ENCODE measurements at places on chromosomes 3 and 15. TPM values are rescaled to one million over a fixed set of nuclear protein-coding genes. Genes with fewer than 3 reads are reported as not detected.

DNA sequence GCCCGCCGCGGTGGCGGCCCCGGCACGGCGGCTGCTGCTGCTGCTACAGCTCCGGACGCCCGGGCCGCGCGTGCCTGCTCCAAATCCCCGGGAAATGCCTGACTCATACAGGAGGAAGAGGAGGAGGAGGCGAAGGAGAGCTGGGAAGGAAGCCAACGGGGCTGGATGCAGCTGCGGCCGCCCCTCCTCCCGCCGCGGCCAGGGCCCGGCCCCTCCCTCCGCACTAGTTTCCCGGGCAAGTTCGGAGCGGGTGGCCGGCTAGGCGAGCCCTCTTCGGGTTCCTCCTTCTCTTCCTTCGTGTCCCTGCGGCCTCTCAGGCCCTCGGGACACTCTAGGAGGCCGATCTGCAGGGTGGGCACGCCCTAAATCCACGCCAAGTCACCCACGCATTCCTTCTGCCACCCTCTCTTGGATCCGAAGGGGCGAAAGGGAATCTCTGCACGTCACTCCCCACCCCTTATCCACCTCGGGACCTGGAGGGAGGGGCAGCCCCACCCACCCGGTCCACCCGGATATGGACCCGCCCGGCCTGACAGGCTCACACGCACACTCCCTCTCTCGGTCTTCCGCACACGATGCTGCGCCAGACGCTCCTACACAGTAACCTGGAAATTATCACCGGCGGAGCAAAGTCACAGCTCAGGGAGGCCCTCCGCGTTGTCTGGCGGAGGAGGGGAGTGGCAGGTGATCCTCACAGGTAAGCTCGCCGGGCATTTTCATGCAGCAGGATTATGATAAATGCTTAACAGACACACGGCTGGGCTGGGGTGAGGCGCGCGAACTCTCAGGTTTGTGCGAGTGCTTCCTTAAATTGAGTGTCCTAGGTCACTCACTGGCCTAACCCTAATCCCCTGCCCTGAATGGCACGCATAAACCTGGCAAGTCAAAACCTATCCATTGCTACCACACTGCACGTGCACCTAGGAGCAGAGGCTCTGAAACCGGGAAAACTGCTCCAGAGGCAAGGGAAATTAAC is at the start of the genes OSBPL10 and ZNF860:
Gene OSBPL10 (minus strand): TSS at position 57 of the 976 bp plus-strand sequence. CDS start 83 bp downstream, outside the sequence.
Gene ZNF860 (plus strand): TSS at position 545 of the 976 bp plus-strand sequence. CDS start 7,330 bp downstream, outside the sequence.
- peak; percentile 92 for DNase-seq

DNA sequence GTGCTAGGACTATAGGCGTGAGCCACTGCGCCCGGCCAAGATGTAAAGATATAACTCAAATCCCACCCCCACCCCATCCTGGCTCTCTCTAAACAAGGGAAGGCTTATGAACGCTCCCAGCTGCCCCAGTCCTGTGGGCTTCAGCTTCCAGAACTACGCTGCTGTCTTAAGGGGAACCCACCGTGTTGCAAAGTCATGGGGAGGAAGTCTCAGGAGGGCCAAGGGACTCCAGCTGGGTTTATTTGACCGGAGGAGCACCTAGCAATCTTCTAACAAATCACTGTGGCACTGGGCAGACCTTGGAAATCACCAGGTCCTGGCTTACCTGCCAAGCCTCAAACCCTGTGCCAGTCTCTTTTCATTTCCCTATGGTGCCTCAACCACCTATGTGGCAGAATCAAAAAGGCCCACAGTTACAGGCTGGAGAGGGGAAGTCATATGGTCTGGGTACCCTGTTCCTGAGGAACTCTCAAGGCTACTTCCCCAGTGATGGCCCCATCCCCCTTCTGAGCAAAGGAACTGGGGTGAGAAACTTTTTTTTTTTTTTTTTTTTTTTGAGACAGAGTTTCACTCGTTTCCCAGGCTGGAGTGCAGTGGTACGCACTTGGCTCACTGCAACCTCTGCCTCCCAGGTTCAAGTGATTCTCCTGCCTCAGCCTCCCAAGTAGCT is 83.4 kb downstream of the RBPMS2 start:
- no peak for DNase-seq

DNA sequence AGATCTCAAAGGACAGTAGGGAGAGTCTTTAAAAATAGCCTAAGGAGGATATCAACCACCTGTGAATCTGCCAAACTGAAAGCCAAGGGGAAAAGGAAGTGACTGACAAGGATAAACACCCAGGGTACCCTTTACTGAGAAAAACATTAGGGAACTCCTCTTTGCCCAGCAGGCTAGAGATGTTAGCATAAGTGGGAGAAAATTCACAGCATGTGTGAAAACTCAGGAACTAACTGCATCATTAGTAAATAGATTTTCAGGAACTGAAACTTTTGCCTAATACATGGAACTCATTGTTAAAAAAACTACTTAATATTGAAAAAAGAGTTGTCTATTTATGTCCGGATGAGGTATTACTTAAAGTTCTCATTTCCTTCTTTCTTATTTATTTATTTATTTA is 375.5 kb downstream of the NTRK3 start:
- no peak for DNase-seq

DNA sequence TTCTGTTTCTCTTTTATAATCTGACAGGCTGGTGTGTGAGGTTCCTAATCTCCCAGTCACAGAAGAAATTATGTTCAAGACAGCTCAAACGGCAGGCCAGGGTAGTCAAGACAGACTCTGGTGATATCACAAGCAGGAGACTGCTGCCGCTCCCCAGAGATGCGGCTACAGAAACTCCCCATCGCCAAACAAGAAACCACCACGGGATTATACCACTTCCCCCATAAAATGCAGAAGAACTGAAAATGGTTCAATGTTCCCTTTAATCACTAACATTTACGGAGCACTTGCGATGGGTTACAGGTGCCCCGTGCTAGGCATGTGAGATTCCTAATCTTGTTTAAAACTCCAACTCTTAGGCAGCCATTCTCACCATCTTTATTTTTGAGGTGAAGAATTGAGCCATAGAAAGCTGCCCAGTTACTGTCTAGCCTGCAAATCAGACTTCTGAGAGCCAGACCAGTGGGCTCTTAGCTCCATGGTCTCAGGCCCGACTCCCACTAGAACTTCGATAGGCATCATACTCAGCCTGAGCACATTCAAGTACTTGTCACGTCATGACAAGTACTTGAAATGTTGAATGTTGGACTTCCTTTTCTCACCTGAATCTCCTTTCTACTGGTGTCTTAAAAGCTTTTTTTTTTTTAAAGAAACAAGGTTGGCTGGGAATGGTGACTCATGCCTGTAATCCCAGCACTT is 58.4 kb downstream of the TBC1D2B start:
- no peak for DNase-seq

DNA sequence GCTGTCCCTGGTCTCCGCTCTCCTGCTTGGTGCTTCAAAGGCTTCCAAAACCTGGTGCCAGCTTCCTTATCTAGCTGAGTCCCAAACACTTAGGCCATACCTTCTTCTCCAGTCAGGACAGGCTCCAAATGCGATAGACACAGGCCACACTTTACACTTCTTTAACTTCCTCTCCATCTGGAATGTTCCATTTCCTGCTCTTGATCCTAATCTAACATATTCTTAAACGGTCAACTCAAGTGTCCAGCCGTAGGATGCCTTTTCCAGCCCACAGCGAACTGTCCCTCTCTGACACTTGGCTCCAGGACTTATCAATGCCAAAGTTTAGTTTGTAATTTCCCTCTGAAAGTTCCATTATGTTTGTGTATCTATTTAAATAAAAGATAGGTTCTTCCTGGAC is 19.2 kb upstream of the PLA2G4F start:
- no peak for DNase-seq

DNA sequence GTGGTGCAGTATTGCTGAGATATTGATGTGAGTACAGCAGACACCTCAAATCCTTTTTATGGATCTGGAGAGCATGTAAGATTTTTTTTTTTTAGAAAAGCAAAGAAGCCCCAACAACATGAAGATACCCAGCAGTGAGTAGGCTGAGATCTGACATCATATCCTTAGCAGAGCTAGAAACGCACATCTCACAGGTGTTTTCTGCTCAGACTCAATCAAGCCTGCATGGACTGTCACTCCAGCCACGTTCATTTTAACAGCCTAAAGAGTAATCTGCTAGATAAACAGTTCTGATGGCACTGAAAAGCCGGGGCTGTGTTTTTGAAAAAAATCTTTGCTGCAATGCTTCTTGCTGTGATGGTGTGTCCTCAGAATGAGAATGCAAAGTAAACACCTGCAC is 544.2 kb downstream of the FGF12 start:
- DNase-seq: no peak

- peak; percentile 75 for DNase-seq
These were observed 578 bp downstream of the OIP5 start for GRCh38 chr15:41331833-41332193.

- DNase-seq: no peak
These were observed 27.9 kb downstream of the CD276 start for GRCh38 chr15:73712107-73712506.

- no peak for DNase-seq
These were observed 128.5 kb downstream of the CDIN1 start for GRCh38 chr15:36707884-36708435.

GRCh38 chr3:37855363-37855970 is 6.2 kb upstream of the CTDSPL start:
- peak; percentile 82 for DNase-seq

DNA sequence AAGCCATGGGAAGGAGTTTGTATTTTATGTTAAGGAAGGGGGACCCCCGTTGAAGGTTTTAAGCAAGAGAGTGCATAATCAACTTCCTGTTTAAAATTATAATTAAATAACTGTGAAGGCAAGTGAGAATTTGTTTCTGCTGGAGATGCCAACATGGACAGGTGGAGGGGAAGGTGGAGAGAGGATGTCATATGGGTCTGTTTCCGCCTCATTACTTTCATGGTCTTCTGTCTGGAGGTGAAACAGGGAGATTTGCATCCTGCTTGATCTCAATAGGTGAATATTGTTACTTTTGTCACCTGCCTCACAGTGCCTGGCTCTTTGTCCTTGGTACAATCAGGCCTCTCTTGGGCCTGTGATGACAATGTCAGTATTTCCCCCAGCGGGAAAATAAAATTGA is 300.6 kb upstream of the LMCD1 start:
- DNase-seq: no peak

GRCh38 chr15:96353930-96354730 is 23.6 kb downstream of the NR2F2 start:
- peak; percentile 46 for DNase-seq

GRCh38 chr3:38588371-38588971 is 61.0 kb downstream of the SCN5A start:
- peak; percentile 55 for DNase-seq

DNA sequence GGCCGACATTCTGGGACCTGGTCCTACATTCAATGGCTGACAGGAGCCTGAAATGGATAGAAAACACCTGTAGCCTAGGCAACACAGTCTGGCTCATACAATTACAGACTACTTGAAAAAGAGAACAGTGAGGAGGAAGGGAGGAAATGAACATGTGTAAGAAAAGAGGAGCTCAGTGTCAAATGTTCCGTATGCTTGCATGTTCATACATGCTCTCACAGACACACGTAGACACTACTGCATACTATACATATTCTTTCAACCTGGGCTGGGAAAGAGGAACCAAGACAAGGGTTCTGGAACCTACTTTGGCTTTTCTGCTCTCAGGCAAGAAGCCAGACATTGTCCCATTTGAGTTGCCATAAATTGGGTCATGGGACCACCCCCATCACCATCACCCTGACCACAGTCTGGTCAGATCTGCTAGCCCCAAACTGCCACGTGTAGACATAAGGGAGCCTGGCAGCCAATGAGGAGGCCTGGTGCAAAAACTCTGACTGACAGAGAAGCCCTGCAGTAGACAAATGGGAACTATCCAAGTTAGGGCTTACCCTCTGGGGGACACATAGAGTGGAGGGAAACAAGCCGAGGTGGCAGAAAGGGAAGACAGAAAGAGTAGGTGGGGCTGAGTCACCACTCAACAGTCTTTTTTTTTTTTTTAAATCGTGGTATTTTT is 310.0 kb downstream of the SHQ1 start:
- no peak for DNase-seq

DNA sequence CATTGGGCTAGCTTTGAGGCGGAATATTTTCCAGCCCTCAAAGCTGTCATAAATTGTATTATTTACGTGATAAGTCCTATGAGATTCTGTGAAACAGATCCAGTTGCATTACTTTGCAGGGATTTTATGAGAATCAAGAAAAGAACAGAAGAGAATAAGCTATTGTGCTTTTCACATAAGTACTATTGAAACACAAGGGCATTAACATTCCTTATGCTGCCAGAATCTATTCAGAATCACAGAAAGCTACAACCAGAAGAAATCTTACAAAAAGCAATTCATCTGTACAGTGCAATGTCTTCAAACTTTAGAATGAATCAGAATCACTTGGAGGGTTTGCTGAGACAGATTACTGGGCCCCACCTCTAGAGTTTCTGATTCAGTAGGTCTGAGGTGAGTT is 10.6 kb upstream of the CACNA1D start:
- DNase-seq: no peak

- peak; percentile 31 for DNase-seq
These were observed 62.1 kb upstream of the WNT5A start for GRCh38 chr3:55549177-55549576.

- peak; percentile 32 for DNase-seq
These were observed 1.2 kb downstream of the USP19 start for GRCh38 chr3:49119439-49119838.

GRCh38 chr15:36571301-36571700 is 8.1 kb upstream of the CDIN1 start:
- DNase-seq: peak; percentile 50

DNA sequence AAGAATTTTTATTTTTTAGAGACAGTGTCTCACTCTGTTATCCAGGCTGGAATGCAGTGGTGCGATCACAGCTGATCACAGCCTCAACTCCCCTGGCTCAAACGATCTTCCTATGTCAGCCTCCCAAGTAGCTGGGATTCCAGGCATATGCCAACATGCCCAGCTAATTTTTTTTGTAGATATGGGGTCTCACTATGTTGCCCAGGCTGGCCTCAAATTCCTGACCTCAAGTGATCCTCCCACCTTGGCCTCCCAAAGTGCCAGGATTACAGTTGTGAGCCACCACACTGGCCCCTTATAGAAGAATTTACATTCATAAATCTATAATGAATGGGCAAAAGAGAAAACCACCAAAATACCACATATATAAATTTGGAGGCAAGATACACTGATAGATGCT is 15.2 kb downstream of the SENP7 start:
- DNase-seq: no peak

- DNase-seq: no peak
These were observed 24.0 kb upstream of the PTPRG start for GRCh38 chr3:61537366-61537765.

DNA sequence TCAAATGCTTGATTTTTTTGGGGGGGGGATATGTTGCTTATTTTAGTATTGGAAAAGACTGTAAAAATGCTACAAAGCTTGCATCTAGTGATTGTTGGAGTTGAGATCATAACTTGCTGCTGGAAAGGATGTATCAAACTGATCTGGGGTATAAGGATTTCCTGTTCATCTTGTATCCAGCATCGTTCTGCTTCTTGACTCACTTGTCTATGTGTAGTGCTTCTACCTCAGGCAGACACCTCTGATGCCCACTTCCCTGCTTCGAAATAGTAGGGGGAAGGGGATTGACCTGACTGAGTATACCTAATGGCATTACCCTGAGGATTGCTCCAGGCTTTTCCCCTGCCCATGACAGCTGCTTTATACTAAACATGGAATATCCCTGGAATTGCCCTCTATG is 42.7 kb downstream of the STT3B start:
- peak; percentile 20 for DNase-seq

MME gene
- 149 TPM for total RNA-seq

TMEM42 gene
- 12.0 TPM for total RNA-seq

AP3B2 gene
- not detected for total RNA-seq

CHRNA3 gene
- total RNA-seq: not detected

CCR9 gene
- total RNA-seq: not detected

GPR176 gene
- total RNA-seq: 32.6 TPM

FILIP1L gene
- 10.8 TPM for total RNA-seq

LOXL1 gene
- 129 TPM for total RNA-seq

GOLGA8Q gene
- 0.52 TPM for total RNA-seq

SLC28A1 gene
- not detected for total RNA-seq

SLC15A2 gene
- 0.26 TPM for total RNA-seq

LMAN1L gene
- not detected for total RNA-seq

GPR171 gene
- not detected for total RNA-seq
